Fibroblast of gingiva (primary cell): ENCODE measurements at places on chromosomes 12 and 14.

GRCh38 chr14:56338674-56339073, 220.5 kb downstream of the PELI2 start:
- no peak for DNase-seq

- DNase-seq, result peak; percentile 18
Measured at GRCh38 chr14:61343471-61343870, 22.1 kb downstream of the PRKCH start.

GRCh38 chr14:74476607-74477006, 16.5 kb downstream of the NPC2 start:
- no peak for DNase-seq

- DNase-seq, result peak; percentile 11
Measured at GRCh38 chr12:47282206-47282605, 202.4 kb upstream of the AMIGO2 start.

DNA sequence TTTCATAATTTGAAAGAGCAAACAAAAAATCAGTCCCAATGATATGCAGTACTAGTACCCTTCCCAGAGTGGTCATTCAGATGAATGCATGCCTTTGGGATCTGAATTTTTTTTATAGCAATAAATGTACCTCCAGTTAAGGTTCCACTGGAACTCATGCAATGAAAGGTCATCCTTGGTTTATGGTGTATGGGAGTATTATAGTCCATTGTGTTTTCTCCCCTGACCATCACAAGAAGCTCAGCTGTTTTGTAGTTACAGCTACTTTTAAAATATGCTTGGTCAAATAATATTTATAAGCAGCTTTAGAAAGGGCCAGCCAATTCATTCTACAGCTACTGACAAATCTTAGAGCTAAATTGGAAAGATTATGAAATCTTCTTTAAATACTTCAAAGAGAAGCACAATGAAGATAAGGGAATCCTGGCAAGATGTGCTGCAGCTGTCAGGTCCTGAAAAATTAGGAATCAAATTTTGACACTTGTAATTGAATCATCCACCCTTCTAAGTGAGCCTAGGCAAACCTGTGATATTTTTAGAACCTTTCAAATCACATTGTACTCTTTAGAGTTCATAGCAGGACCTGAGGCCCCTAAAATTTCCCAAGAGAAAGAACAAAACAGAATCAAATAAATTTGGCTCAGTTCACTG, 46.5 kb downstream of the IFT81 start:
- no peak for DNase-seq

GRCh38 chr12:108722992-108723766, 8.1 kb downstream of the CORO1C start:
- DNase-seq, result peak; percentile 87

- DNase-seq, result no peak
Measured at GRCh38 chr14:55128386-55129085, 516 bp upstream of the LGALS3 start.

- no peak for DNase-seq
Measured at GRCh38 chr12:48999371-49000131, at the start of gene DDN. DDN (minus strand) TSS chr12:48999375; CDS start chr12:48999287, 88 bp downstream.

- DNase-seq, result peak; percentile 16
Measured at GRCh38 chr12:79615596-79616560, 74.9 kb downstream of the PAWR start.

DNA sequence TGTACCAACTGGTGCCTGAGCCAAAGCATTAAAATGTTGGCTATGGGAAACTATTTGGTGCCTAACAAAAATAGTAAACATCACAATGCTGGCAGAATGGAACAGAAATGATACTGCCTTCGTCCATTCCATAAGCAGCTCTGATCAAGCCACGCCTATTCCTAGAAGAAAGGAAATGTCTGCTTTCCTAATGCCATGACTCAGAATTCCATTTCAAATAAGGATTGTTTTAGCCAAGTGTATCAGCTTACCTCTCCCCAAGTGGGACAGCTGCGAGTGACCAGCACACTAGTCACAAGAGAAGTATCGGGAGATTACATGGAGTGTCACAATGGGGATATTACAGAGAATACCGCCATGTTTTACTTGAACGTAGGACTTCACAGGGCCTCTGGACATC, 38.7 kb downstream of the GLT8D2 start:
- peak; percentile 96 for DNase-seq

- no peak for DNase-seq
Measured at GRCh38 chr14:101476916-101477553, 84.3 kb upstream of the DIO3 start.

- DNase-seq, result peak; percentile 54
Measured at GRCh38 chr12:57452937-57453509, 2.1 kb upstream of the INHBE start.

DNA sequence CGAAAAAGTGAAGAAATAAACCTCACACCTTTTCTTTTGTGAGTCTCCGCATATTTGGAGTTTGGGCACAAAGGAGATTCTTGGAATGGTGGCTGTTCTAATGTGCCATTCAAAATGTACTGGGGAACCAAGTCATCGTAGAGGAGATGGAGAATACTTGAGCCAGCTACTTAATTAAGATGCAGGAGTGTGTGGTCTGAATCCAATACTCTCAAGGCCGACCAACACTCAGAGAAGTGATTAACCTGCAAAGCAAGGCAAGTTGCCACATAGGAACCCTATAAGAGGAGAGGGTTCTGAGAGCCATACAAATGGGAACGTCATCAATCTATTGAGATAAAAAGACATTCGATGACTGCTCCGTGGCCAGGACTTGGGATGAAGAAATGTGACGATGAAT, 446.7 kb downstream of the GLT1D1 start:
- DNase-seq, result no peak

- DNase-seq, result no peak
Measured at GRCh38 chr12:120101182-120101581, 15.4 kb downstream of the RAB35 start.

- DNase-seq, result no peak
Measured at GRCh38 chr12:67968725-67969124, 20.5 kb upstream of the IFNG-AS1 start.

DNA sequence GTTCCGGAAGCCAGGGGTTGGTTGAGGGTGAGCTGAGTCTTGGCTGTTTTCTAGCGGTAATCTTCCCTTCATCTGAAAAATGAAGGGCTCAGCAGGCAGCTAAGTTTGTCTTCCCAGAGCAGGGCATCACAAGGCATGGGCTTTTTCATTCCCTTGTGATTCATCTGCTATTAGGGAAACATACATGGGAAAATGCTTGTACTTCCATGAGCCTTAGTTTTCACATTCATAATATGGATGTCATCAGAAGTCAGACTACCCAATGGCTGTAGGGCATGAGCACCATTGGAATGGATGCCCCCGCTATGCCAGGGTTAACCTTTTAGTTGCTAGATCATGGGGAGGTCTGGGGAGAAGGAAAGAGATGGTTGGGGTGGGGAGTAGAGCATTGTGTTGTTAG, 18.7 kb downstream of the HELB start:
- DNase-seq, result no peak

GRCh38 chr12:52867642-52868041, 18.8 kb upstream of the KRT78 start:
- no peak for DNase-seq

DNA sequence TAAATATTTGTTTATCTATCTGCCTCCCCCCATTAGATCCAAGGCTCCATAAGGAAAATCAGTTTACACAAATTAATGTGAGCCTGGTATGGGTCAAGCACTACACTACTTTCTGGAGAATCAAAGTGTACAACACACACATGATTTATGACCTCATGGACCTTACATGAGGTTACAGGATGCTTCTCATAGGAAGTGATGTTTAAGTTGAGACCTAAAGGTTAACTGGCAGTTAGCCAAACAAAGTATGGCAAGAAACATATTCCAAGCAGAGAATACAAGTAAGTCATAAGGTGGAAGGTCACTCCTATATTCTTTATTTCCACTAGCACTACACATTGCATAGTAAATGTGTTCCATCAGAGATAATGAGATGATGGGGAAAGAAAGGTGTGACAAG, 39.2 kb downstream of the OSBPL8 start:
- DNase-seq, result no peak

DNA sequence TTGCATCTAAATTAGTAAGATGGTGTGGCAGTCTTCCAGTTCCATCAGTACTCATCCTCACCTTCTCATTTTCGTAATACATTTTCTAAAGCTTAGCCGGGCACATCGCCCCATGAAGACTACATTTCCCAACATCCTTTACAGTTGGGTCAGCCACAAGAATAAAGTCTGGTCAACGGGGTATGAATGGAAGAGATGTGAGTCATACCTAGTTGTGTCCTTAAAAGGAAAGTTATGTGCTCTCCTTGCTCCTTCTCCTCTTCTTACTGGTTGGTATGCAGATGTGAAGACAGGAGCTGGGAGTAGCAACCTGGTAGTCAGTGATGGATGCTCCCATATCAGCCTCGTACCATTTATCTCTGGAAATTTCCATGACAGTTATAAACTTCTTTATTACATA, 35.9 kb upstream of the EGLN3 start:
- DNase-seq, result no peak

- no peak for DNase-seq
Measured at GRCh38 chr12:46354802-46355199, 17.8 kb downstream of the SLC38A2 start.

GRCh38 chr12:42853370-42854140, 264.0 kb upstream of the PRICKLE1 start:
- DNase-seq, result peak; percentile 9

- no peak for DNase-seq
Measured at GRCh38 chr12:104435765-104436164, 21.0 kb upstream of the CHST11 start.

GRCh38 chr12:52742196-52742580, 35.0 kb downstream of the KRT76 start:
- no peak for DNase-seq

DNA sequence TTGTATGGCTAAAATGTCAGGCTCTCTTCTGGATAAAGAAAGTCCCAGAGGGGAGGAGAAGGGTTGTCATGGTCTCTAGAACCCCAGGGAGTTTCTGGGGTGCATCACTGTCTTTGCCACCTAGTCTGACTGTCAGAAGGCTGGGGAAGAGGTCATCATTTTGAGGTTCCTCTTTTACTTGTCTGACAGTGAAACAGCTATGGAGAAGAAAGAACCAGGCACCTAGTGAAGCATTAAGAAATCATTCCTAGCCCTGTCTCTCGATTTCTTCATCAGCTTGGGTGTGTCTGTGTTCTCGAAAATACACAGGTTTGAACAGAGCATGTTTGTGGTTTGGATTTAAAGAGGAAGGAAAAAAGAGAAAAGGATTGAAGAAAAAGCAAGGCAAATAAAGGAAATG, 158.7 kb upstream of the LRIG3 start:
- no peak for DNase-seq

- no peak for DNase-seq
Measured at GRCh38 chr14:35998303-35998702, 172.2 kb downstream of the BRMS1L start.

DNA sequence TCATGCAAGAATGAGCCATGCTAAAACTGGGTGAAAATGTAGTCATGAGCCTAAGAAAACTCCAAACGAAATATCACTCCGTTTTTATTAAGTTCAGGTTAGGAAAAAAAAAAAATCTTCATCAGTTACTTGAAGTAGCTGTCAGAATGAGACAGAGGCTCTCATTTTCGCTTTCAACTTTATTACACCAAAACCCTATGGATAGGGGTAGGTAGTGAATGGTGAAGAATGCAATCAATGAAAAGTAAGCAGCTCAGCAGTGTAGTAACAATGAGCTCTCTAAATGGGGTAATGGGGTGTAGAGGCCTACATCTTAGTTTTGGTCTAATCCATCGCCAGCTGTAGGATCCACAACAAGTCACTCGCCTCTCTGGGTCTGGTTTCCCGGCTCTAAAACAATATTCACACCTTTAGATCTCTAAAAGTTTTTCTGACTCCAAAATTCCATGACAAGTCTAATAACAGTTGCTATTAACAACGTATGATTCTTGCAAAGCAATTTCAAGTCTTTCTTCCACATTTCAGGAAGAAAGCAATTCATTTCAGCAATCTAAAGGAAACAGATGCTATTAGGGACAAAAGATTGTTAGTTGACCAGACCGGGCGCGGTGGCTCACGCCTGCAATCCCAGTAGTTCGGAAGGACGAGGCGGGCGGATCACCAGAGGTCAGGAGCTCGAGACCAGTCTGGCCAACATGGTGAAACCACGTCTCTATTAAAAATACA, 1.7 kb downstream of the BTBD7 start:
- no peak for DNase-seq

GRCh38 chr12:48863291-48863690, 2.4 kb downstream of the RND1 start:
- no peak for DNase-seq

DNA sequence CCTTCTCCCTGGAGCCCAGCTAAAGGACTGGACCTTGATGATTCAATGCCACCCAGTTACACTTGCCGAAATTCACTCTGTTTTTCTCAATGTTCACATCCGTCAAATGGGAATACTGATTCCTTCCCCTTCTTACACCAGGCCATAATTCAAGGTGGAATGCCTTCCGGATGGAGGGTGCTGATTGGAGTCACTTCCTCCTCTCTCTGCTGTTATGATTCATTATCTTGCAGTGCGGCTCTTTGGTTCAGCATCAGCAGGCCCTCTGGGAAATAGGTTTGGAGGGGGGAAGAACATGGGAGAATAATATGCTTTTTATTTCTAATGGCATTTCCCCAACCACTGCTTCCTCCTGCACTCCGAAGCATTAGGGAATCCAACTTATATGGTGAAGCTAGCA, 390.6 kb upstream of the TBX3 start:
- no peak for DNase-seq

DNA sequence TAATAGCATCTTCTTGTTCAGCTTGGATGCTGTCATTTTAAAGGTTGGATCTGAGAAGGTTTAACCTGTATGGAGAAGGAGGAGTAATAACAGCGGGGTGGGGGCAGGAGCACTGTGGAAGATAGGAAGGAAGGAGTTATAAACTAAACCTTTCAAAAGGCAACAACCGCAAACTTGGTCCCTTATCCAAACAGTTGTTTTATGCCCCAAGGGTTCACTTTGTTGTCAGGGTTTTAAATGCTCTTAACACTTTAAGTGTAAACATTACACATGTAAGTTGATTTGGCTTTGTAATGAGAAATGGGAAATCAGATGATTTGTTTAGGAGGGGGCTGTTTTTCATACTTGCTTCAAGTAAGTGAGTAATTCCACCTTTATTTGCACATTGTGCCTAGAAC, 3.0 kb downstream of the NPAS3 start:
- no peak for DNase-seq

- DNase-seq, result no peak
Measured at GRCh38 chr14:105582639-105583038, 56.3 kb downstream of the TMEM121 start.
